ENCODE measurements at places on chromosomes 5 and 9. TPM values are rescaled to one million over a fixed set of nuclear protein-coding genes. Genes with fewer than 3 reads are reported as not detected.

SEC24A gene
- 37.2 TPM for total RNA-seq

SLC25A2 gene
- 0.81 TPM for total RNA-seq

PAEP gene
- total RNA-seq: not detected

SHROOM1 gene
- total RNA-seq: 3.2 TPM

DNA sequence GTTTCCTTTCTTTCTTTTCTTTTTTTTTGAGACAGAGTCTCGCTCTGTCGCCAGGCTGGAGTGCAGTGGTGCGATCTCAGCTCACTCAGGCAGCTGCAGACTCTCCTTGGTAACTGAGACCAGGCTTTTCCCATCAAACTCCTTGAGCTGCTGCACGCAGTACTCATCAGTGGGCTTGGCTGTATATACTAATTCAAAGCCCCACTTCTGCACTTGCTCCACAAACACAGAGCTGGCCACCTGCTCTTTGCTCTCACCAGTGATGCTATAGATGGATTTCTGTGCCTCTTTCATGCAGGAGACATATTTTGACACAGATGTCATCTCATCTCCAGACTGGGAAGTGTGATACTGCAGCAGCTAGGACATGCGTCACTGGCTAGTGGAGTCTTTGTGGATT is 252.7 kb downstream of the AP3B1 start:
- DNase-seq: no peak

- DNase-seq: no peak
These were observed 194.8 kb upstream of the TBCA start for GRCh38 chr5:77970891-77971290.

DNA sequence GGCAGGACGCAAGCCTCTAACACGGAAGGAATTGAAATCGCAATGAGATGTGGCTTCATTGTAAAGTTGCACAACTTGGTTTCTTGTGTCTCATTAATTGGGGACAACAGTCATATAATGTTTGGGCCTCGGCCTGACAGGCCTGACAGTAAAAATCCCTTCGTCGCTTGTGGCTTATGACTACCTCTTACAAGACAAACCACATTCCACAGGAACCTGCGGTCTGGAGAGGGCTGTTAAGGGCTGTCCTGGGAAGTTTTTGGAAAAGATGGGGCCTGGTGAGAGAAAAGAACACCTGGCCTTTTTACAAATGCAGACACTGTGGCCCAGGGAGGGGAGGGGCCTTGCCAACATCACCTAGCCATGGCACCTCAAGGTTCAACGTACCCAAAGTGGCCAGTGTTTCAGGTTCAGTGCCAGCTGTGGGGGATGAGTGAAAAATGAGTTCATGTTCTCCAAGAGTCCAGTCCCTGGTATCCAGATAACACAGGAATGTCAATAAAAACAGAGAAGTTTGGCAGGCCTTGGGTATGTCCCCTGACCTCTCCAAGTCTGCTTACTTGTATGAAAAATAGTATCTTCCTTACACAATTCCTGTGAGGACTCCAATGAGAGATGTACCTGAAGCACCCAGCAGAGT is 22.2 kb downstream of the SHB start:
- DNase-seq: no peak

DNA sequence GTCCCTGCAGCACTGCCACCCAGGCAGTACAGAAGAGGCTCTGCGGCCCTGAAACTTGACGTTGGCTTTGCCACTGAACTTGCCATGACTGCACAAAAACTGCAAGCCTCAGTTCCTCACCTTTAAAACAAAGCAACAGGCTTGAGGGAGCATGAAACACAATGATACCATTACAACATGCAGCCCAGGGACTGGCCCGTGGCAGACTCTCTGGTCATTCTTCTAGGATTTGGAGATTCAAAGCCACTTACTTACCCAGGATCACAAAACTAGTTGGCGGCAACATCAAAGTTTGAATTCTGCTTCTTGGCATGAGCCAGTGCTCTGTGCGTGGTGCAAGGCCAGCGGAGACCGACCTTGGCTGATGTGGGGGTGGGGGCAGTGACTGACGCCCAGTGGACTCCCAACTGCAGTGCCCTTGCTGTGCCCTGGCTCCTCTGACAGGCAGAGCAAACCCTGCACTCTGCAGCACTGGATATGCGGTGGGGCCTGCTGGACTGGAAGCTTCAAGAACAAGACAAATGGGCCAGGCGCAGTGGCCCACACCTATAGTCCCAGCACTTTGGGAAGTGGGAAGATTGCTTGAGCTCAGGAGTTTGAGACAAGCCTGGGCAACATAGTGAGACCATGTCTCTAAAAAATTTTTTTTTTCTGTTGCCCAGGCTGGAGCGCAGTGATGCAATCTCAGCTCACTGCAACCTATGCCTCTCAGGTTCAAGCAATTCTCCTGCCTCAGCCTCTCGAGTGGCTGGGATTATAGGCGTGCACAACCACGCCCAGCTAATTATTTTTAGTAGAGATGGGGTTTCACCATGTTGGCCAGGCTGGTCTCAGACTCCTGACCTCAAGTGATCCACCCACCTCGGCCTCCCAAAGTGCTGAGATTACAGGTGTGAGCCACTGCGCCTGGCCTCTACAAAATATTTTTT is 18.9 kb downstream of the SQSTM1 start:
- no peak for DNase-seq

- no peak for DNase-seq
These were observed 143.7 kb downstream of the LRRC70 start for GRCh38 chr5:62722360-62722759.

- no peak for DNase-seq
These were observed 128.4 kb upstream of the TRPM3 start for GRCh38 chr9:71249729-71250317.

DNA sequence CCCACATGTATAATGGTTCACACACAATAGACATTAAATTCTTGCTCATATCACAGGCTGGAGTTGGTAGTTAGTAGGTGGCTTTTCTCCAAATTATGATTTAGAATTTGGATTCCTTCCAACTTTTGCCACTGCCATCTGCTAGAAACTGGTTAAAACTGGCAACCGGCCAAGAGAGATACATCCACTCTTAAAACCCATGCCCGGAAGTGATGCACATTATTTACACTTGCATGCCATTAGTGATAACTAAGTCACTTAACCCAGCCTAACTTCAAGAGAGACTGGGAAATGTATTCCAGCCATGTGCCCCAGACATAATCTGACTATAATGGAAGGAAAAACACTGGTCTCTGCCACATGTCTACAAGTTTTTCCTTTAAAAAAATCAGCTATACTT is 395.7 kb upstream of the SEMA6A start:
- no peak for DNase-seq

DNA sequence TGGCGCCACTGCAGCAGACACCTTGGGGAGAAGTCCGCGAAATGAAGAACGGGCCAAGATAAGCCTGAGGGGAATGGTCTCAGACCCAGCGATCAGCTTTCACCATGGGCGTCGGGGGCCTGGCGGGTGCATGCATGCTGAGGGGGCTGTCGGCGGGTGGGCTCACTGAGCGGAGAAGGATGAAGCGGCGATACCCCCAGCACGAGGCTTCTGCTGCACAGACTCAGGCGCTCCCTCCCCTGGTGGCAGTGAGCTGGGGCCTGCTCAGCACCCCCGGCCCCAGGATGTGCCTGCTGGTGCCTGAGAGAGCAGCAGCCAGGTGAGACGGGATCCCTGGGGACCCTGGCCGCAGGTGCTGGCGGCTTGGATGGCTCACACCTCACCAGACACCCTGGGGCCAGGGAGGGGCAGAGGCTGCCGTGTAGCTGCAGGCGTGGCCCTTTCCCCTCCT is 31.2 kb downstream of the CEP72 start:
- no peak for DNase-seq

DNA sequence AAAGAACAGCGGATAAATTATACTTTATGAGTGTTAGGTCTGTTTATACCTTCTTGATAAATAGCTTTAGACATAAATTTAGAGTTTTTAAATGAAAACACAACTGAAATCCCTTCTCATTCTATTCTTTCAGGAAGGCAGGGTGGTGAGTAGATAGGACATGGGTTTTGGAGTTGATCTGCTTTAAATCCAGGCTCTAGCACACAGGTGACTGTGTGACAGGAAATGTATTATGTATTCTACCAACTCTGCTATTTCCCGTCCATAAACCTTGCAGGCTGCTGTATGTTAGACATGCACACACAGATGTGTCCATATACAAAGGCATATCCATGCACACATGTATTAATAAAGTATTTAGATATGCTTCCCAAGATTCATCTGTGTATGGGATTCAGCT is 19.3 kb upstream of the CARTPT start:
- DNase-seq: no peak

DNA sequence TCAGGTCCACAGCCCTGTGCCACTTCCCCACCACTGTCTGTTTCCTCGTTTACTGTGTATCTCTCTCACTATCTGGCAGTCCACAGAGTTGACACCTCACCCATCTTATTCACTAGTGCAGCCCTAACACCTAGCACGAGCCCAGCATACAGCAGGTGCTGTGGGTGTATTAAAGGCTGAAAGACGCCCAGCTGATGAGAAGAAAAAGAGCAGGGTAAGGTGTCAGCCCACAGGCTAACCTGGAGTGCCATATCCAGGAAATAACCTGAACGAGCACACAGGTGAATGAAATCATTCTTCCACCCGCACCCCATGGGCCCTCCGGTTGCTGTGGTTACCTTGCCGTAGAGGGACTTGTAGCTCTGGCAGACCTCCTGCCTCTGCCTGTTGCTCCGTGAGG is 18.6 kb downstream of the ANXA6 start:
- DNase-seq: no peak

DNA sequence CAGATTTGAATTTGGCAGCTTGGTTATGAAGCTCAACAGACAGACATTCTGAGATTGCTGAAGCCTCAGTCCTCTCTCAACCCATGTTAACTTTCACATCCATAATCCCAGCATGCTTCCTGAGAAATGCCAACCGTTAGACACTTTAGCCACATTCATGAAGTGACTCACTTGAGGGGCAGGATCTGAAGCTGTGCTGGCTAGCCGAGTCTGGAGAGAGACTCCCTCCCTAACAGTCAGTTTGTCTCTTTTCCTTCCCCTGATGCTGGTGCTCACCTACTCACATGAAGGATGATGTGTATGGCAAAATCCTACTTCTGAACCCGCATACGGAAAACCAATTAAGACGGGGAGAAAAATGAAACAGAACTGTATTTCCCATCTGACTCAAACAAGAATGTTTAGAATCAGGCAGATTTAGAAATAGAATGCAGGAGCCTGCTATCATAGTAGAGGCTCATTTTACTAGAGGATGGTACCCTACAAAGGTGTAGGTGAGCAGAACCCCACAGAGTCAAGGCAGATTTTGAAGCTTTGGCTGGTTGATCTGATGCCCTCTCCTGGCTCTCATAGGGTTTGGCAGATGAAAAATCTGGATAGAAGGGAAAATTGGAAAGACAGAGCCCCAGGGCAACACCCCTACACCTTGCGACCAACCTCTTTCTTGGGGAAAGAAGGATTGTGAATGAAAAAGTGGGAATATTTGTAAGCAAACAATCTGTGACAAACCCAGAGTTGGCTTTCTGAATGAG is 150.9 kb upstream of the LHFPL2 start:
- DNase-seq: no peak

- no peak for DNase-seq
These were observed 1393.3 kb downstream of the MAT2B start for GRCh38 chr5:164898705-164899104.

Measured in osteocyte (in vitro differentiated cells).